ENCODE measurements at places on chromosomes 16 and 17.
A peak's percentile ranks its signal among the peaks of the same experiment; 100 is the strongest.

GRCh38 chr17:1227917-1228780 lies 42.1 kb upstream of the BHLHA9 start:
- no peak for DNase-seq

DNA sequence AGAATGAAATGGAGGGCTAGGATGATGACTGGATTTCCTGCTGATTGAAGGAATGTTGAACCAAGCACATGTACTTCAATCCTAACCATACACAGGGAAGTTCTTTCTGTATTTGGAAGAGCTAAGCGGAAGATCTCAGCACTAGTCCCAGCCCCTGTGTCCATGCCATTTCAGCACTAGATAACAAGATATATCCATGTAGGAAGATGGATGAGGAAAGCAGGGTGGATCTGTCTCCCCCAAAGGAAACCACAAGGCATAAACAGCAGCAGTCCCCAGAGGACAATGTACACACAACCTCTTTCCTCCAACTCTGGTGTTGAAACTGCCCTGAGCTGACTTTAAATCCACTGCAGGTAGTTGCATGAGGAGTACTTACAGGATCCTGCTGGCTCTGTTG lies 75.1 kb downstream of the GRIN2A start:
- DNase-seq = no peak

DNA sequence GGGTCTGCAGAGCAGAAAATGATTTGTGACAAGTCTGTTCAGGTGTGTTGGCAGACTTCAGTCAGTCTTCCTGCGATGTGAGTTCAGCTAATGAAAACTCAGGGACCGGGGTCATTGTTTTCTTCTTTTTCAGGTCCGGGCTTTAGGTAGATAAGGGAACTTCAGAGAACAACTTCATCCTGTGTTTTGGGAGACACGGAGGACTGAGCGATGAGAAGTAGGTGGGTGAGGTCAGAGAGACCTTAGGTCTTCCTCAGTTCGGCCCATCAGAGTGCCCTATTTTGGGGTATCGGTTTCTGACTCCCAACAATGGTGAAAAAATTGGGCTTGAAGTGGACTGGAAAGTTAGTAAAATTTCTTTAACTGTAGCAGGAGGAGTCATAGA lies 88.9 kb upstream of the ATF7IP2 start:
- DNase-seq = no peak

DNA sequence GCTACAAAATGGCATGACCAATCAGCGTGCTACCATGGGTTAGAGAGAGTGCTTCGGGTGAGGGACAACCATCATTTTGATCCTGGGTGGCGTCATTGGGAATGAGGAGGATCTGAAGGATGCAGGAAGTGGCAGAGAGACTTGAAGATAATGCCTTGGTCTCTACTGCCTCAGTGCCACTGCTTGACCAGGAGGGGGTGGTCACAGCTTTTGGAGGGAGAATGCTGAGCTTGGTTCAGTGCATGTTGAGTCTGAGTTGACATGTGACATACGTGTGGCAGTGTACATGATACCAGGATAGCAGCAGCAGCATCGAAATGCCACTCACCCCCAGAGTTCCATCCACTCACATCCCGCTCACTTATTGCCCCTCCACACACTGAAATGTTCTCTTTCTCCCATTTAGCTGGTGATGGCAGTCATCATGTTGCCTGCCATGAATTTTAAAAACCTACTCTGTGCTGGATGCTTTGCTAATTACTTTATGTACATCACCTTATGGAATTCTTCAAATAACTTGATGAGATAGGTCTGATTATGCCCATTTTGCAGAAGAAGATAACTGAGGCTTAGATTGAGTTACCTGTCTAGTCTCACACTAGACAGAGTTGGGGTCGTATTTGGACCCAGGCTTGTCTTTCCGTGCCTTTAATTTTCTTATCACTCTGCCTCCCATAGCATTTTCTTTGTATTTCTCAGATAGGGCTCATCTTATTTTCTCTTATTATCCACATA lies 36.7 kb downstream of the ARSG start:
- DNase-seq = no peak

GRCh38 chr17:67385122-67385988 lies 8.3 kb downstream of the PITPNC1 start:
- no peak for DNase-seq

DNA sequence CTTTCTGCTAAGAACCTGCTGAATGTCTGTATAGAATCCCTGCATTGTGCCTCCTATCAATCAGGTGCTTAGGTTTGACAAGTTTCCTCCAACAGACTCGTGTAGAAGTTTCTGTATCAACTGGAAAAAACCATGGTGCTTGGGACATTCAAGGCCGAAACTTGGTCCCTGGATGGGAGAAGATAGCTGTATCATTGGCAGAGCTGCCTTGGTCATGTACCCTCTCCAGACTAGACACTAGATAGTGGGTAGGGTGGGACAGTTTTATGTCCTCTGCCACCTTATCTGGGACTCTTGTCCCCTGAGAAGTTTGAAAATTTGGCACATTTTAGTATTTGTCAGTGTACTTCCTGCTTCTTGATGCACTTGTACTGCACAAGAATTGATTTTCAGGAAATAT lies 520.8 kb downstream of the WWOX start:
- no peak for DNase-seq

GRCh38 chr17:9729034-9729650 lies 62.2 kb downstream of the DHRS7C start:
- DNase-seq = peak; percentile 24

- no peak for DNase-seq
These were observed 8.6 kb downstream of the NUDT16L1 start for GRCh38 chr16:4701791-4702465.

DNA sequence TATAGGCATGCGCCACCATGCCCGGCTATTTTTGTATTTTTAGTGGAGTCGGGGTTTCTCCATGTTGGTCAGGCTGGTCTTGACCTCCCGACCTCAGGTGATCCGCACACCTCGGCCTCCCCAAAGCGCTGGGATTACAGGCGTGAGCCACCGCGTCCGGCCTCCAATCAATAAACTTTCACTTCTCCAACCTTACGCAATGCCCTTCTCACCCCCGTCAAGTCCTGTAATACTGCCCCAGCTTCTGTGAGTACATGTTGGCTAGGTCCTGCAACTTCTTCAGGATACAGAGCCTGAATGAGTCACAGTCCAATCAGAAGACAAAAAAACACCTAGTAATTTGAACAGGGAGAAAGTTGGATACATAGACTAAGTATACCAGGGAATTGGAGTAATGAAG lies 47.1 kb upstream of the PHOSPHO1 start:
- DNase-seq = no peak

GRCh38 chr17:19310151-19310550 lies 52.4 kb downstream of the B9D1 start:
- no peak for DNase-seq

GRCh38 chr17:41750862-41751261 lies 16.4 kb upstream of the HAP1 start:
- DNase-seq = no peak

- no peak for DNase-seq
These were observed 38.4 kb downstream of the SOX9 start for GRCh38 chr17:72158895-72159885.

DNA sequence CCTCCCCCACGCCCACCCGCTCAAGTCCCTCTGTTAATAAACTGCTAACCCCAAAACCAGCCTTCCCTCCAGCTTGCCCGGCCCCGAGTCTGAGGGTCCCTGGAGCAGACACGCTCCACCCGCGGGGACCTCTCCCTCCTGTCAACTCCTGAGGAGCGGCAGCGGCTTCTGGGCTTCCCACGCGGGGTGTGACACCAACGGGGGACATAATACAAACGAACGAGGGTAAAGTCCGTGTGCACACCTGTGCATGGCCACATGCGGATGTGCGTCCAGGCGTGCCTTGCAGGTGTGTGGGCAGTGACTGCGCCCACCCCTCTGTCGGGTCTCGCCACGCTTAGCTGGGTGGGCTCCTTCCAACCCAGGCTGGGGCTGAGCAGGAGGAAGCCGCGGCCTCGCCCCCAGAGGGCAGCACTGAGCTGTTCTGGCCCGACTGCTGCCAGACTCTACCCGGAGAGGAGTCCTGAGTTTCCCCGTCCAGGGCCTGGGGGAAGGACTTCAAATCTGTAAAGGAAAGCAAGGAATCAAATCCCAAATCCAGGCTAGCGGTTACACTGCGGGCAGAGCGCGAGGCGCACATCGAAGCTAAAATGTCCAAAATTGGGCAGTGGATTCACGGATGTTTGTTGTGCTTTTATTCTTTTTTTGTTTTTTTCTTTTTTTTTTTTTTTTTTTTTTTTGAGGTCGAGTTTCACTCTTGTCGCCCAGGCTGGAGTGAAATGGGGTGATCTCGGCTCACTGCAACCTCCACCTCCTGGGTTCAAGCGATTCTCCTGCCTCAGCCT lies 24.2 kb upstream of the KRT17 start:
- DNase-seq = peak; percentile 57

- DNase-seq = no peak
These were observed 74.4 kb downstream of the NETO2 start for GRCh38 chr16:47069313-47069712.

DNA sequence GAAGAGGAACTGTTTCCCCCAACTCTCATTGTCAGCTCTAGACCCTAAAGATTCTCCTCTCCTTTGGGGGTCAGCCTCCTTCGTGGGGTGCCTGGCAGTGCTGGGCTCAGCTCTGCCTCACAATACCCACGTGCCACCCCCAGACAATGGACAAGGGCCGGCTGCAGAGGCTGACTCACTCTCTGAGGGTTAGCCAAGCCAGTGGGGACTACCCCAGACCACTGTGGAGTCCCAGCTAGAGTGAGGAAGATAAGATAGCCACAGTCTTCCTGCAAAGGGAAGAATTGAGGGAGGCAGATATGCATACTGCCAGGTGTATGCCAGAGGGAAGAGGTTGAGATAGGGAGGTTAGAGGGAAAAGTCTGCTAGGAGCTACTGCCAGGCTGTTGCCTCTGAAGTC lies 13.5 kb upstream of the MTMR4 start:
- DNase-seq = no peak

DNA sequence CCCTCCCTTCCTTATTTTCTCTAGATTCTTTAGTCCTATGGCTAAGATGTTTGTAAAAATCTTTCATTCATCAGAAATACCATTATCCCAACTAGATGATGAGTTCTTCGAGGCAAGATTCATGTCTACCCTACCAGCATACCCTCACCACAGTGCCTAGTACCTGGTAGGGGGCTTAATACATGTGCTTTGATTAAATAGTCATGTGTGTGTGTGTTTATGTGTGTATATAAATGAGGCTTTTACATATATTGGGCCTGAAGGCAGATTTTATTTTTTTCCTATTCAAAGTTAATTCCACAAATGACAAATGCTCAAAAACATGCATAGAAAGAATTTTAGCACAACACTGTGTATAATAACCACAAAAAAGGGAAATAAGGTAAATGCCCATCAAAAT lies 193.0 kb upstream of the IRX3 start:
- no peak for DNase-seq

GRCh38 chr16:73032541-73033270 lies 15.2 kb downstream of the ZFHX3 start:
- DNase-seq = no peak

DNA sequence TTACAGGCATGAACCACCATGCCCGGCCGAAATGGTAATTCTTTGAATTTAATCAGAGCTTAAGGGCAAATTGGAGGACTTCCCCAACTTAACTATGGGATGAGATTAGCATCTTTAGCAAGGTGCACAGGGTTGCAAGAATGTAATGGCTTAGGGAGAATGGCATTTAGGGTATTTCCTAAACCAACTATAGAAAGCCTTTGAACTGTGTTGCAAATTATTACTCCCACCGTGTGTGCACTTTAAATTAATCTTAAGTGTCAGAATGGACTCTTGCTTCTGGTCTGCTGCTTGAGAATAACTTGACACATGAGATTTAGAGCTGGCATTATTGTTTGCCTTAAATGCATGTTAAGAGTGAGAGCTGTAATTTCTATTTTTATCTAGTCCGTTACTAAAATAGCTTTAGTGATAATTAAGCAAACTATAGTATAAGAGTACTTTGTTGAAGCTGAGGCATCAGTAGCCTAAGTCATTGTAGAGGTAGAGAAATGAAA lies 59.8 kb downstream of the TUBD1 start:
- no peak for DNase-seq

DNA sequence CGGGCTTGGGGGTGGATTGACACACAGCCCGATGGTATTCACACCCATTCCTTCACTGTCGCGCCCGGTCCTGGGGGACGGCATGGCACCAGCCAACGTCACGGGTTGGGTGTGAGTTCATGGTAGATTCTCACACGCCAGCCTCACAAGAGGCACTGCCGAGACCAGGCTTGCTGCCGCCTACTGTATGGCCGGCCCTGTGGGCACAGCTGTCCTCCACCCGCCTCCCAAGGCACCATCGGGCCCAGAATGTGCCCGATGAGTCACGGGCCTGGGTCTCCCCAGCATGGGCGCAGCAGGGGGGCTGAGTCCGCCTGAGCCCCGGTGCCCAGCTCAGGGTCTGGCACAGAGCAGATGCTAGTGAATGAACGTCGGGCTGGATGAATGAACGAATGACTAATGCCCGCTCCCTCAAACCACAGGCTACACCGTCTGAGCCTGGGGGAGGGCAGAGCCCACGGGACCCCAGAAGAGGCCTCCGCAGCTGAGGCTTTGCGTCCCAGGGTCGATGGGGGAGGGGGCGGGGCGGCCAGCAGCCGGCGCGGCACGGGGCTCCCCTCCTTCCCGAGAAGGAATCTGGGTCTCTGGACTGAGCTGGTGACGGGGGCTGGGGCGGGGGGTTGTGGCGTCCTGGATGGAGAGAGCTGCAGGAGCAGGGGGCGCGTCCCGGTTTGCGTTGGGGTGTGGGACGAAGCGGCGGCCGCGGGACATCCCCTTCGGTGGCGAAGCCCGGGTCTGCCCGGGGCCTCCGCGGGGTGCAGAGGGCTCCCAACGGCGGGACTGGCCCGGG lies 829 bp downstream of the PITPNM3 start:
- DNase-seq = no peak

DNA sequence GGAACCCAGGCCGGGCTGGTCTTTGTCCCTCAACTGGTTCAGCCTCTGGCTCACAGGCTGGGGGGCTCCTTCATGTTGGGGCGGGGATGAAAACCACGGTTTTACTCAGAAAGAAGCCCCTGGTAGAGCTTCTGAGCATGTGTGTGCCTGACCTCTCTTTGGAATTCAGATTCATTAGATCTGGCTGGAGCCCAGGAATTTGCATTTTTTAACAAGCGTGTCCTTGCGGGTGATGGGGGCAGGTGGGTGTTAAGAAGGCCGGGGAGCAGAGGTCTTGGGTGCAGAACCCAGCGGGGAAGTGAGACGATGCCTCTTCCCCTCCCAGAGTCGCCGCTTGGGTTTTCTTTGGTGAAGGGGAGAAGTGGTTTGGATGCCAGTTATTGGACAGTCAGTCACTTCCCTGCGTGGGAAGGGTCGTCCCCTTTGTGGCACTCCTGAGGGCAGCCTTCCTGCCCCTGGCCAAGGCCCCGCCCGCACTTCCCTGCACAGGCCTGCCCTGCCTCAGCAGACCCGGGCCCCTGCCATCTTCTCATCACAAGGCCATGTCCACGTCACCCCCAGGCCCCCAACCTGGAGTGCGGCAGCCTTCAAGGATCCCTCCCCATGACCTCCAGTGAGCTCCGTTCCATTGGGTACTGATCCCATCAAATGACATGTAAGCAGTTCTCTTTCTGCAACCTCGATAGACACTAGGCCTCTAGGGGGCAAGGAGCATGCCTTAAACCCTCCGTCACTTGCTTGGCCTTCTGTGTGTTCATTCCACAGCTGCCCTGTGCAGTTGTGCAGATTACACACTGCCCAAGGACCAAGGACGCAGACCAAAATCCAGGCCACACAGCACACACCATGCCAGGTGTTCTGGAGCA lies 177.7 kb upstream of the CIBAR2 start:
- DNase-seq = no peak

GRCh38 chr16:85611444-85612190 lies 1.5 kb upstream of the GSE1 start:
- peak; percentile 43 for DNase-seq
